Osteocyte (in vitro differentiated cells): ENCODE measurements at places on chromosomes 1 and 21. TPM values are rescaled to one million over a fixed set of nuclear protein-coding genes. Genes with fewer than 3 reads are reported as not detected.

DNA sequence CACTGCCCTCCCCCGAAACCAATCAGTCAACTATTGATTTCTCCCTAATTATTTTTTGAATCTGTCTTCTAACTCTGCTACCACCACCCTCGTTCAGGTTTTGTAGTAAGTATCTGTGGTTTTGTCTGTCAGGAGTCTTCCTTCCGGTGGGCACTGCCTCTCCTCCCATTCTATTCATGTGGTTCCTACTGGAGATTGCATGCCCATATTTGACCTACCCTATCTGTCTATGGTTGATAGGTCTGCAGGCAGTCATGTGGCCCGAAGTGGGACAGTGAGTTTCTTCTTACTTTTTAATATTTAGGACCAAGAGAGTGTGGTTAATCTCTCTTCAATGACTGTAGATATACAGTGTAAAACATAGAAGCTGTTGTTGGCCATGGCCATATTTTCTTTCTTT is 17.8 kb upstream of the MAST2 start:
- DNase-seq = no peak
- no peaks in the 10 kb centered on the region for H3K4me1 ChIP-seq
- no peak overlapping the region for H3K4me3 ChIP-seq
- H3K27ac ChIP-seq = no peak overlapping the region
- no peaks in the 10 kb centered on the region for H3K36me3 ChIP-seq

DNA sequence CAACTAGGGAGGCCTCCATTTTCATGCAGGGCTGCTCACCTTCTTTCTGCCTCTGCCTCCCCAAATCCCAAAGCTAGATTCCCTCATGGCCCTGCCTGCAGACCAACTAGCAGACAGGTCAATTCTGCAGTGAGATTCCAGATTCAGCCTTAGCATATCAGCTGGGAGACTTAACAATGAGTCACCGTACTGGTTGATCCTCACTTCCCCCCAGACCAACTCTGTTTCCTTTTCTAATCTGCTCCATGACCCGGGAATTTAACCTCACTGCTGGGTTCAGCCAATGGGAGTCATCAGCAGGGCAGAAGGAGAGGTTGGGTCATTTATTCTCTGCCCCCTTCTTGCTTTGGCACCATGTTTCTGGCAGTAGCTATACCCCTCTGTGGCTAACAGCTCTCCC is 140.6 kb upstream of the GRIK3 start:
- no peaks in the 10 kb centered on the region for H3K27me3 ChIP-seq
- H3K4me3 ChIP-seq = no peak overlapping the region
- H3K36me3 ChIP-seq = no peaks in the 10 kb centered on the region
- H3K4me1 ChIP-seq = no peaks in the 10 kb centered on the region
- no peak overlapping the region for H3K27ac ChIP-seq

DNA sequence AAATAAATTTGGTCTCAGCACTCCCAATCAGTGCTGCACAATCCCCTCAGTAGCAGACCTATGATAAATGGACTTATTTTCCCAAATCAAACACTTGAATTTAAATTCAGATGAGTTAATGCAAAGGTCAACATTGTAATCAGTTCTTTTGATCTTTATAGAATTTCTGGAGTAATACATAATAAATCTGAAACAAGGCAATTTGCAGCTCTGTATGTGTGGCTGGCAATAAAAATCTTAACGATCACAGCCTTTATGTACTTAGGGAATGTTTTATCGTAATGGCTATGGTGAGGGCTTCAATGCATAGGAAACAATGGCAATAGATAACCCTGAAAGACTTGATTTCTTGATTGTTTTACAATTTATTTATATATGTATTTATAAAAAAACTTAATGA is 91.4 kb downstream of the GPATCH2 start:
- H3K36me3 ChIP-seq = no peaks in the 10 kb centered on the region
- DNase-seq = no peak
- no peak overlapping the region for H3K27ac ChIP-seq
- H3K4me1 ChIP-seq = peaks cover 6% of the 10 kb centered on the region

CACNA1E gene
- total RNA-seq = not detected in 2 replicates

ATP5PF gene
- 107 and 117 TPM in 2 replicates for total RNA-seq
